Esophagus squamous epithelium (tissue), 5 donors: ENCODE measurements at places on chromosomes 1 and 21.

DNA sequence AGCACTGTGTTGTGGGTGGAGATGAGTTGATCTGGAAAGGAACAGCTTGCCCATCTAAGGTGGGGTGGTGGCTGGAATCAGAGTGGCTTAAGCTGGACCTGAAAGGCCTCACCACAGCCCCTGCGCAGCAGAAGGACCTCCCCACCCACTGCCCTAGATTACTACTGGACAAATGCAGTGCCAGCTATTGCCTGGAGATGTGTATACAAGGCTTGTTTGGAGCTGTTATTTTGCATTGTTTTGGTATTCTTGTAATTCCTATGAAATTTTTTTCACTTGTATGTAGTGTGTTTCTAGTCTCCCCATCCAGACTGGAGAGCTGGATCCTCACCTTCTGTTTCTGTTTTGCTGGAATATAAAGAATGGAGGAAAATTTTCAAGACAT lies 1.3 kb upstream of the SLC30A1 start:
- DNase-seq: no peak

GRCh38 chr1:17688217-17688810 lies 66.8 kb upstream of the ACTL8 start:
- DNase-seq: no peak

GRCh38 chr1:3272321-3273045 lies 182.0 kb upstream of the ARHGEF16 start:
- DNase-seq: no peak

GRCh38 chr1:10549904-10550664 lies 75.3 kb downstream of the PEX14 start:
- no peak for DNase-seq

- no peak for DNase-seq
Measured at GRCh38 chr1:180131510-180131909, 23.2 kb upstream of the QSOX1 start.

GRCh38 chr1:55284856-55285255 lies 69.7 kb upstream of the USP24 start:
- no peak for DNase-seq

GRCh38 chr1:40842207-40842606 lies 20.0 kb downstream of the CITED4 start:
- no peak for DNase-seq

GRCh38 chr1:78526496-78526895 lies 35.7 kb downstream of the PTGFR start:
- no peak for DNase-seq

GRCh38 chr1:152444045-152444444 lies 30.0 kb upstream of the CRNN start:
- DNase-seq: no peak

- no peak for DNase-seq
Measured at GRCh38 chr1:85992791-85993190, 163.8 kb downstream of the COL24A1 start.

GRCh38 chr1:95829556-95829955 lies 595.5 kb downstream of the RWDD3 start:
- DNase-seq: no peak

- DNase-seq: no peak
Measured at GRCh38 chr1:236541710-236542109, 17.9 kb downstream of the LGALS8 start.

- no peak for DNase-seq
Measured at GRCh38 chr1:59751004-59751395, 63.7 kb upstream of the HOOK1 start.

DNA sequence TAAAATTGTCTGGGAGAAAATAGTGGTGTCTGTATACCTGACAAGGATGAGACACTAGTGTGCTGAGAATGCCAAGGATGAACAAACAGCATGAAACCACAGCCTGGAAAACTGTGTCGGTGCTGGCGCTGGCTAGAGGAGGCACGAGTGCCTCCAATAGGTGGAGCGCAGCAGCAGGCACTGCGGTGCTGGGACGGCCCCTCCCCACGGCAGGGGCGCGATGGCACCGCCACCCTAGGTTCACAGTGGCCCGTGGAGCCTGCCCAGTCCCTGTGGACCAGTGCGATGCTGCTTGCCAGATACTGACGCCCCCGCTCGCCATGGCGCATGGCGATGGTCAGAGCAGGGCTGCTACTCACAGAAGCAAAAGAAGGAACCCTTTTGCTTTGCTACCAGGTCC lies 6.8 kb downstream of the CFAP410 start:
- no peak for DNase-seq

DNA sequence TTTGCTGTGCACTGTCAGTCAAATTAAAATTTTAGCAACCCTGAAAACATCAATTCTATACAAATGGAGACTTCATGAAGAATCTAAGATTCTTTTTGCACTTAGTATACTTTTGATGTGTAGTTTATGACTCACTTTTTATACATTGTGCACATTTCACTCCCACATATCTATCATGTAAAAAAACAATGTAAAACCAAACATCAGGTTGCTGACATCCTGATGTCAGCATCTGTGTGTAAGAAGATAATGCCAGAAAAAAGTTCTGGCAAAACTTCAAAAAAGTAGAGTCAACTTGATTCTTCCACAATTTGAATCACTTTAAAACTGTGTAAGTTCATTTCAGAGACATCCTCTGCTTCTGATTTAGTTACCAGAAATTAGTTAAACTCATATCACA lies 115.7 kb downstream of the CENPF start:
- DNase-seq: no peak

DNA sequence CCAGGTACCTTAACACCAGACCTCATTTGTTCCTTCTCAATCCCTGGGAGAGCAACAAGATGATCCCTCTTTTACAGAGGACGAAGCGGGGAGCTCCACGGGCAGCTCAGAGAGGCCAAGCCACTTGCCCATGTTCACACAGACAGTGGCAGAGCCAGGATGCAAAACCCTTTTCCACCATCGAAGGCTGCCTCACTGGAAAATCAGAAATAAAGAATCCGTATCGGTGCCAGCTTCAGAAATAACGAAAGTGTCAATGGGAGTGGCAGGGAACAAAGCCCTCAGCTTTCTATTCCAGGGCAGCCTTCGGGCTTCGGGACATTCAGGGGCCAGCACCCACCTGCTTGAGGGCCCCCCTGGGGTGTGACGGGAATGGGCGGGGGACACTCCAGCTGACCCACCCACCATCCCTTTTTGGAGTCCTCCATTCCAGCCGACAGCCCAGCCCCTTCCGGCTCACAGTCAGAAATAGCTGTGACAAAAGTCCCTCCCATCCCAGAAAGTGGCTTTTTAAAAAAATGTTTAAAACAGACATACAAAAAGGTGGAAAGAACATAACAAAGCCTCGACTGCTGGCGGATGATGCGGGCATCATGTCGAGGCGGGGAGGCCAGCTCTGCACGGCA lies 6.0 kb downstream of the IFFO2 start:
- DNase-seq: no peak
